ENCODE measurements at places on chromosomes 13 and 19.

DNA sequence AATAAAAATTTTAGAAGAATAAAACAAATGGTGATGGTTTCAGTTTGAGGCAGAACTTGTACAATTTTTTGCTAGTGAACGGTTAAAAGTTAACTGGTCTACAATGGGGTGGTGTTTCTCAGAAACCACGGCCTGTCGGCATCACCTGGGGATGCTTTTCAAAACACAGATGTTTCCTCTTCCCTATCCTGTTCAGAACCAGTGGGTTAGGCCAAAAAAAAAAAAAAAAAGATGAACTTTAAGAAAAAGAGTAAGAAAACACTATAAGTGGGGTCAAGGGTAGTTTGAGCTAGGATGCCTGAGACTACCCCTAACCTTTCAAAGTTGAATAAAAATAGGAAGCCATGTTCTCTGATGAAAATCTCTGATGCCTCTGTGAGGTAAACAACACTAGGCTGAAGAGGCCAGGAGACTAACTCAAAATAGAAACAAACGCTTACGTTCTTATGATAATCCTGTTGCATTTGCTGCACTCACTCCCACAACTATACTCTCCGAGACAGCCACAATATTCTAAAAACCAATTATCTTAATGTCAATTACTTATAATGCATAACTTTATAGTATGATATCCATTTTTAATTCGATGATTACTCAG, 3.3 kb downstream of the MTIF3 start:
- DNase-seq = peak; percentile 36

DNA sequence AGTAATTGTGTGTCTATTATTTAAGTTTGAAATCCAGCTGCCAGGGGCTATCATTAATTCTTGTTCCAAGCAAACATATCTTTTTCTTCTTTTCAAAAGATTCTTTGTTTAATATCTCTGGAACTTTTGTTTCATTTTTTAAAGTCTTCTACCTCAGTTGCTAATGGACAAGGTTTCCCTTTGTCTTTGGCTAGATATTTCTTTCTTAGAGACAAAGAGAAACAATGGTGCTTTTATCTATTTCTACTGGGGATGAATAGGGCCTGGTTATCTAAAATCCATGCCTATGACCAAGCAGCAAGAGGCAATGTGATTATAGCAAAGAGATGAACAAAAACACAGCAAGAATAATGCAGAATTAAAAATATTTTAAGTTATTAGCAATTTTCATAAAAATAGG, 661.3 kb upstream of the KLF12 start:
- DNase-seq = no peak

- DNase-seq = no peak
Measured at GRCh38 chr19:11685676-11686650, 52.8 kb downstream of the ZNF823 start.

- DNase-seq = no peak
Measured at GRCh38 chr19:32909257-32909656, 39.7 kb upstream of the SLC7A9 start.

- no peak for DNase-seq
Measured at GRCh38 chr13:97108530-97108900, 113.6 kb upstream of the MBNL2 start.

Data from T-cell (primary cell).